Stimulated activated CD8-positive, alpha-beta memory T cell treated with anti-CD3 and anti-CD28 coated beads, Interleukin-2, amount 100 ng/mL, for 1 hour (primary cell): ENCODE measurements at places on chromosomes 12 and 14.

GRCh38 chr14:97456462-97456861, 659.3 kb downstream of the VRK1 start:
- no peak for DNase-seq

- DNase-seq: no peak
These were observed 43.8 kb downstream of the MED13L start for GRCh38 chr12:116233669-116234068.

- DNase-seq: no peak
These were observed 51.1 kb downstream of the BRMS1L start for GRCh38 chr14:35877276-35877675.

DNA sequence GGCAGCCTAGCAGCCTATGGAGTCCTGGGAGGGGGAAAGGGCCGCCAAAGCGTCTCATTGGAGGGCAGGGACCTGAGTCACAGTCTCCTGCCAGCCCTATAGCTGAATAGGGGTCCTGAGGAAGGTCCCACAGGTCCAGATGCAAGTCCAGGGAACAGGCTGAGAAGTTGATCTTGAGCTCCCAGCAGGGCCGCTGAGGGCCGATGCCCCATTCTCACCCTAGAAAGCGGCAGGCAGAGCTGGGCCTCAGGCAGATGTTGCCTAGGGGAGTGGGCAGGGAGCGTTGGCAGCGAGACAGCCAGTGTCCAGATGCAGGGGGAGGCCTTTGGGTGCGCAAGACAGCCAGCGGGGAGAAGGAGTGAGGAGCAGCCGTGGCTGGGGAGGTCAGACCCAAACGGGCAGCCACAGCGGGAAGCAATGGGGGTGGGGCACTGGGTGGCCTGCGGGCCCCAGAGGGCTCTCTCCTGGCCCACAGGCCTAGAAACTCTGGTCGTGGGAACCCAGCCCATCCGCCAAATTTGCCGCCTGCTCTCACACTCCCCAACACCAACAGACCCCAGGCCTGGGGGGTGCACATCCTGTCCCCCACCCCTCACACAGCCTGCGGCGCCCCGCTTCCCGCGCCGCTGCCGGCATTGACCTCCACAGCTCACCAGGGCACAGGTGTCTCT, 1.1 kb downstream of the HDAC7 start:
- DNase-seq: no peak

DNA sequence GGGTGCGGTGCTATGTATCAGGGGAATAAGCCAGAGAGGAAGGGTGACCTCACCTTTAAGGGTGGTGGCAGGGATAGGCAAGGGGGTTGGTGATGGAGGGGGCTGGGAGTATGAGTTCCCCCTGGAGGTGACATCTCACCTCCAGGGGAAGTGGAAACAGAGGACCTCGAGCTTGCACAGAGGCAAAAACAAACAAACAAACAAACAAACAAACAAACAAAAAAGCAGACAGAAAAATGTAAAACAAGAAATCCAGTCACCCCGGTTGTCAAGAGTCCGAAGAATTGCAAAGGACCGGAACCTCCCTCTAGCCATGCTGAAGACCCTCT, 112.2 kb upstream of the MYL2 start:
- no peak for DNase-seq

DNA sequence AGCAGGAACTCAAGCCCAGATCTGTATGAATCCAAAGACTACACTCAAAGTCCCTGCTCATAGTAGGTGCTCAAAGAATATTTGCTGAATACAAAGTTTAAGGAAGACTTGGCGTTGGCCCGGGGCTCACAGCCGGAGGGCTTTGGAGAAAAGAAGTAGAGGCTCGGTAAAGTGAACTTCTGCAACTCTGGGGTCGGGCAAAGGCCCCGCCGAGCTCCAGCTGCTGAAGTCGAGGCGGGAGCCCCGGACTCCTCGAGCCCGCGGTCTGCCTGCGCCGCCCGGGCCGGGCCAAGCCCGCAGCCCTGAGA, 335 bp downstream of the GCN1 start:
- DNase-seq: no peak

DNA sequence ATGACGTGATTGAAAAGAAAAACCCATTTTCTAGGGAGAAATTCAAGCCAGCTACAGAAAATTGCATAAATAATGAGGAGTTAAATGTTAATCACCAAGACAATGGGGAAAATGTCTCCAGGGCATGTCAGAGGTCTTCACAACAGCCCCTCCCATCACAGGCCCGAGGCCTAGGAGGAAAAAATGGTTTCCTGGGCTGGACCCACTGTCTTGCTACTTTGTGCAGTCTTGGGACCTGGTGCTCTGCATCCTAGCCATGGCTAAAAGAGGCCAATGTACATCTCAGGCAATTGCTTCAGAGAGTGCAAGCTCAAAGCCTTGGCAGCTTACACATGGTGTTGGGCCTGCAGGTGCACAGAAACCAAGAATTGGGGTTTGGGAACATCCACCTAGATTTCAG, 65.3 kb downstream of the TUNAR start:
- no peak for DNase-seq

DNA sequence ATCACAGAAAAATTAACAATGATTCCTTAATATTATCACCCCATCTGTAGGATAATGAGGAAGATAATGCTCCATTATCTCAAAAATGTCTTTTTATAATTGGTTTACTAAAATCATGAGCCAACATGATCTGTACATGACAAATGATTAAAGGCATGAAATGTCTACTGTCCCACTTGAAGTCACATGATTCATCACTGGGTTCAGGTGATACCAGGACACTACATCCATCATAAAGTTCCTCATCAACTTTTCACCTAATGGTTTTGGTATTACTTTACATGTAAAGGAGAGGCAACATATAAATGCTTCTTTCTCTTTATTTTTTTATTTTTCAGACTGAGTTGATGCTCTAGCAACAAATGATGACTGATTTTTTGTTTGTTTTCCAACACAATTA, 313.3 kb downstream of the MED13L start:
- DNase-seq: no peak

DNA sequence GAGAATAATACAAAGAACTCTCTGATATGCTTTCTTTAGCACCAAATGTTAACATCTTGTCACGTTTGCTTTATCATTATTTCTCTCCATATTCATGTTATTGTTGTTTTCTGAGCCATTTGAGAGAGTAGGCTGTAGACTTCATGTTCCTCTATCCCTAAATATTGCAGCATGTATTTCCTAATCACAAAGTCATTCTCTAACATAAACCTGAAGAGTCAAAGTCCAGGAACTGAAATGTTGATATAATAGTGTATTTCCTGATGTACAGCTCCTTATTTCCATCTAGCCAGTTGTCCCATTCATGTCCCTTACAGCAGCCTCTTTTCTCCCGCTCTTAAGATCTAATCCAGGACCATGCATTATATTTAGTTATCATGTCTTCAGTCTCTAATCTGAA, 72.8 kb downstream of the SPATS2 start:
- no peak for DNase-seq

GRCh38 chr14:61973981-61974380, 211.8 kb downstream of the SNAPC1 start:
- DNase-seq: no peak

DNA sequence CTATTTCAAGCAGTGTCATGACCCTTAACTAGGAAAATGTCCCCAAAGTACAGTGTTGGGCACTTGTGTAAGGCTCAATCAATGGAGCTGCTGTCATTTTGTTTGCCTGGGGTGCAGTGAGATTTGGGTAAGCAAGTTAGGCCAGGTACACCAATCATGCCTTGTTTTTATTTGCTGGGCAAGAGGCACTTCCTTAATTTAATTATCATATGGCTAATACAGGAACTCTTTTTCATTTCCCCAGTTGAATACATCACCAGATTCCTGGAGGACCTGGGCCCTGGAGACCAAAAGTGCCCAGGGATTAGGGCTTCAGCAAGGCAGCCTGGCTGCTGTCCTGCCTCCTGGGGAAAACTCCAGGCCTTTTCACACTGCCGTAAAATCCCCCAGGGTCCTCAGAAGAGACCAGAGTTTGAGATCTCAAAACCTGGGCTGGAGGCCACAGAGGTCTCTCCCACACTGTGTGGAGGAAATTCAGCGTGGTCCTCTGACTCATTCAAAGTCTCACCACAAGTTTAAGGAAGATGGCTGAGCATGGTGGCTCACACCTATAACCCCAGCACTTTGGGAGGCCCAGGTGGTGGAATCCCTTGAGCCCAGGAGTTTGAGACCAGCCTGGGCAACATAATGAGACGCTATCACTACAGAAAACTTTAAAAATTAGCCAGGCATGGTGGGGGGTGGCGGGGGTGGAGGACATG, 28.4 kb upstream of the FOXN3 start:
- no peak for DNase-seq

DNA sequence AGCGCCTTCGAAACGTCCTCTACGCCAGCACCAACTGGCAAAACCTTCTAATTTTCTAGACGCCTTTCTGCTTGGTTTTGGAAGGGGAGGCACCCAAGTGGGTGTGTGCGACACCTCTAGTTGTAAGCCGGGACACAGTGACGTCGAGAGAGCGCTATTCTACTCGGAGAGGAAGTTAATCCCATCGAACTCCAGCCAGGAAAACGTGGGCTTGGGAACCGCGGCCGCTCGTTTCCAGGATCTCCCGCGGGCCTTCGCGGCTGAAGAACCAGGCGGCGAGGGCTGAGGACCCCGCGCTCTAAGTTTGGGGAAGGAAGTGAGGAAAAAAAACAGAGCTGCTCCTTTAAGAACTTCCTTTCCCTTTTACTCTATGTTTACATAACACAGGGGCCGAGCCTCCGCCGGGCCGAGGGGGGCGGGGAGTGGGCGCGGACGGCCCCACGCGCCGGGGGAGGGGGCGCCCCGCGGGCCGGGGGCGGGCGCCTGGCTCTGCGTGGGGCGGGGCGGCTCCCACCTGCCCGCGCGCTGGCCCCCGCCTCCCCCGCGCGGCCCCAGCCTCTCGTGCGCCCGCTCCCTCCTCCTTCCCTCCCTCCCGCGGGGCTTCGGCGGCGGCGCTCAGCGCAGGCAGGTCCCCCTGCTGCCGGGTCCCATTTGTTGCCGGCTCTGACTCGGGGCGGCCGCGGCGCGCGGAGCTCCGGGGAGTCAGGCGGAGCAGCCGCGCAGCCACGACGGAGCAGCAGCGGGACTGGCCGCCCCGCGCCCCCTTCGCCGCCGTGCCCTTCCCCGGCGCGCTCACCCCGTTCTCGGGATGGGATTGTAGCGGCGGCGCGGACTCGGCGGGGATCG, at the start of gene PELI2:
Gene PELI2 (plus strand): TSS at position 647 of the 846 bp plus-strand sequence. CDS start 250 bp downstream, outside the sequence.
- peak; percentile 48 for DNase-seq

- no peak for DNase-seq
These were observed 139.8 kb upstream of the NOS1 start for GRCh38 chr12:117501076-117501869.

- DNase-seq: no peak
These were observed 65.6 kb upstream of the DICER1 start for GRCh38 chr14:95222870-95223398.

- no peak for DNase-seq
These were observed 439.9 kb downstream of the EGLN3 start for GRCh38 chr14:33510991-33511390.

DNA sequence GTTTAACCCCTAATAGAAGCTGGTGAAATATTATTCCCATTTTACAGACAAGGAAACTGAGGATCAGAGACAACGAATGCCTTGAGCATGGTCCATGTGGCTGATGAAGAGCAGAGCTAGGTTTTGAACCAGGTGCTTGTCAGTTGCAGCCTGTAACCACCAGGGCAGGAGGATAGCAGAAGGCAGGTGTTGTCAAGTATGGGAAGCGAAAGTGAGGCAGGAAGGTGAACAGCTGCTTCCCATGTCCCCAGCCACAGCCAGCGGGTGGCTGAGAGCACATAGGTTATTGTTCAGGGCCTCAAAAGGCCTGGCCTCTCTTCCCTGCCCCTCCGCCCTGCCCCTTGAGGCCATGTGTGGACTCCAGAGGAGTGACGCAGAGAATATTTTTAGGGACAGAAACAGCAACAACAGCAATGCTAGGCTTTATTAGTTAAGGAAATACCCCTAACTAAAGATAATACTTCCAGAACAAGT, 39.6 kb downstream of the IQSEC3 start:
- no peak for DNase-seq

DNA sequence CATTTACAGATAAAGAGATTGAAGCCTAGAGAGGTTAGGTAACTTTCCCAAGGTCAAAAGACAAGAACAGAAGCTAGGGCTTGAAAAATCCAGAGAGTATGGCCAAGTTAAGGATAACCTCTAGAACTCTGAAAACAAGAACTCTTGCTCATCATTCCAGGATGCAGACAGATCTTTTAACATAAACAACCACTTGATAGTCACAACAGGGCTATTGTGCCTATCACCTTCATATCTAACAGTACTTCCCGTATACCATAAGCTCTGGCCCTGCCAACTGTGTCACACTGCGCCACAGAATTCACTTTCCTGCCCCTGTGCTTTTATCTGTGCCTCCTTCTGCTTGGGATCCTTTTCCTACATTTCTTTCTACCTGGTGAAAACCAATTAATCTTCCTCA, 18.2 kb downstream of the ERP29 start:
- DNase-seq: no peak

DNA sequence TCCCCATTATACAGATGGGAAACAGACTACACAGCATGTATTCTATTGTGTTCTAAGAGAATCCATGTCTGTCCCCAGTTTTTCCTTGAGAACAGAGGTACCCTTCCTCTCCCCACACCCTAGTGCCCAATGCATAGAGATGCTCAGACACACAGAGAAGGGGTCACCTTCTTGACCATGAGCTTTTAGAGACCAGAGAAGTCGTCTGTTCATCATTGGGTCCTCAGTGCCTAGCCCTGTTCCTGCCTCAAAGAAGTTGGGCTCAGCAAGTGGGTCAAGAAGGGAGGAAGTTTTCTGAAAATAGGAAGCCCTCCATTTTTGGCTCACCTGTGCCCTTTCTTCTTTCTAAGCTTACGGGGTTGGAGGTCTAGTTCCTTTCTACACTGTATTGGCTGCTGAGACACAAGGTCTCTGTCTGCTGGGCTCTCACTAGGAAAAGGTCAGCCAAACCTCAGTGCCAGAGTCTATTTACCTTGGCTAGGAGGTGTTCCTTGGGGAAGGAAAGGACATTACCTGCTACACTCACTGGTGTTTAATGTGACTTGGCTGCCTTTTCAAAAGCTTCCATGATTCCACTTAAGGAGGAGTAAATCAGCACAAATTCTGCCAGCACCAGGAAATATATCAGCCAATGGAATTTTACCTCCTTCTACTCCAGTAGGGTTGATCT, 198.5 kb upstream of the PWP1 start:
- no peak for DNase-seq

DNA sequence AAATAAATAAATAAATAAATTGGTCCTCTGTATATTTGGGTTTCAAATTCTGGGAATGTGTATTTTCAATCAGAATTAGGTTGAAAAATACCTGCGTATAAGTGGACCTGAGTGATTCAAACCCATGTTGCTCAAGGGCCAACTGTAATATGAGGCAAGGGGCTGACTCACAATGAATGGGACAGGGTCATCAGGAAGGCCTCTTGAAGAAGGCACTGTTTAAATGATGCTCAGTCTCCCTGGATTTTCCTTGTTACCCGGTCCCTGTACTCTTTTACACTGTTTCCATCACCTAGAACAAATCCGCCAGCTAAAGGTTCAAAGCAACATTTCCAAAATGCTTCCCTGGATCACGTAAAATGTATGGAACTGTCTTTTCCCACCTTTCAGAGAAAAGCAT, 3.8 kb downstream of the PSMB5 start:
- no peak for DNase-seq
